ENCODE measurements at places on chromosomes 7 and 10.

- DNase-seq, result no peak
Measured at GRCh38 chr10:29246449-29246848, 42.4 kb upstream of the LYZL1 start.

GRCh38 chr7:101516851-101517250 is 112.2 kb downstream of the MYL10 start:
- no peak for DNase-seq

GRCh38 chr10:109430043-109430760 is 493.1 kb downstream of the XPNPEP1 start:
- no peak for DNase-seq

DNA sequence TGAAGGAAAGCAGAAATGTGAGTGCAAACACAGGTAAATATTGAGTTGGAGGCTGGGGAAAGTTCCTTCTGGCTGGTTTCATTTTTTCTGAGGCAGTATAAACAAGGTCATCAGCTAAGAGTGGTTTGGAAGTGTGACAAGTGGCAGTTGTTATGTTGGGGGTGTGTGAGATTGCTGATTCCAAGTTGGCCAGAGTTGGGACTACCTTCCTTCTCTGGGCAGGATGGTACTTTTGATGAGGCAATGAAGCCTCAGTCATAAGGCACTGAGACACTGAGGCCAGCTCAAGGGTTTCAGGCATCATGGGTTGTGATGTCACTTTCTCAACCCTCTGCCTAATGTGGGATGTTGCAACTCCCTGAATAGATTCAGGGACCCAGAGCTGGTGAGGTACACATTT is 8.2 kb upstream of the PTTG1IP2 start:
- DNase-seq, result no peak

DNA sequence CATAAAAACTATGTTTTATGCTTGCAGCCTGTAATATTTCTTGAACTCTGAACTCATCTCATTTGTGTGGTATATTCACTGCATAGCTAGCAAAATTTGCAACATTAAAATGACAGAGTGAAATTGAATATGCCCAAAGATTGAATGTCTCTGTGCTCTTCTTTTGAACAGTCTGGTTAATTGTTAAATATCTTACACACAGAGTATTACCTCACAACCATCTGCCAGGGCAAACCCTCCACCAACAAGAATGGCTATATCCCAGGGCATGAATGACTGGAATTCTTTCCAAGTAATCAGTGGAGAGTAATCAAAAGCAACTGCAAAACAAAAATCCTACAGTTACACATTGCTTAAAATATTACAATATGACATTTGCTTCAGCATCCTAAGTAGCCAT is 76.9 kb downstream of the SLC13A1 start:
- DNase-seq, result no peak

GRCh38 chr10:52752801-52753445 is 19.7 kb downstream of the MBL2 start:
- DNase-seq, result no peak

All from GM12892 (cell line).